Left ventricle myocardium inferior (tissue), 1 donor: ENCODE measurements at places on chromosomes 11 and 22. TPM values are rescaled to one million over a fixed set of nuclear protein-coding genes. Genes with fewer than 3 reads are reported as not detected.

DNA sequence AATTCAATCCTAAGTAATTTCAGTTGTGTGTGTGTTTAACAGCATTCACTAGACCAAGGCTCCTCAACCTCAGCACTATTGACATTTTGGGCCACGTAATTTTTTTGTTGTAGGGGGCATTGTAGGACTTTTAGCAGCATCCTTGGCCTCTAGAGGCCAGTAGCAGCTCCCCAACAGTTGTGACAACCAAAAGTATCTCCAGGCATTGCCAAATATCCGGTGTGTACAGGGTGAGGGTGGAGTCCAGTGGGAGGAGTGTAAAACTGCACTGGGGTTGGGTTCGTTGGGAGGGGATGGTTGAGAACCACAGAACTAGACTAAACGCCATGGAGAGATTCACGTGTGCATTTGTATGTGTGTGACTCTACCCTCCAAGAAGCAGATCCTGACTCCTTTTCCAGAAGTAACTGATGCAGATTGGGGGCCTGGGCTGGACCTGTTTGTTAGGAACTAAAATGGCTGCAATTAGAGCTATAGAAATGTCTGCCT is 5.9 kb upstream of the PHF21A start:
- no peak for DNase-seq

DNA sequence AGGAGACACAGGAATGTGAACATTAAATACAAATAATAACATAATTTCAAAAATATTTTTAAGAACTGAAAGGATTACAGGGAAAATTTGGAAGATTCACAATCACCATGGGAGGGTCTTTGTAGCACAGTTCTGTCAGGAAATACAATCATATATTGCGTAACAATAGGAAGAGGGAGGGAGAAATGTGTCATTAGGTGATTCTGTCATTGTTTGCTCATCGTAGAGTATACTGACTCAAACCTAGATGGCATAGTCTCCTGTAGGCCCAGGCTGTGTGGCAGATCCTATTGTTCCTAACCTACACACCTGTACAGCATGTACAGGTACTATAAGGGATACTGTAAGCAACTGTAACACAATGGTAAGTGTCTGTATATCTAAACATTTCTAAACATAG is 330.4 kb downstream of the BRD1 start:
- no peak for DNase-seq

GRCh38 chr11:63532799-63533475 is 3.7 kb upstream of the PLAAT4 start:
- DNase-seq, result no peak

DNA sequence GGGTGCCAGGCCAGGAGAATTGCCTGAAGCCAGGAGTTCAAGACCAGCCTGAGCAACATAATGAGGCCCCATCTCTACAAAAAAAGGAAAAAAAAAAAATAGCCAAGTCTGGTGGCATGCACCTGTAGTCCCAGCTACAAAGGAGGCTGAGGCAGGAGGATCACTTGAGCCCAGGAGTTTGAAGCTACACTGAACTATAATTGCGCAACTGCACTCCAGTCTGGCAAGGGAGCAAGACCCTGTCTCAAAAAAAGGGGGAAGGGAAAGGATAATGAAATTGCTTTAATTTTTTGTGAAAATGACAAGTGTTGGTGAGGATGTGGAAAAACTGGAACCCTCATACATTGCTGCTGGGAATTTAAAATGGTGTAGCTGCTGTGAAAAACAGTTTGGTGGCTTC is 19.2 kb downstream of the STK33 start:
- DNase-seq, result no peak

DNA sequence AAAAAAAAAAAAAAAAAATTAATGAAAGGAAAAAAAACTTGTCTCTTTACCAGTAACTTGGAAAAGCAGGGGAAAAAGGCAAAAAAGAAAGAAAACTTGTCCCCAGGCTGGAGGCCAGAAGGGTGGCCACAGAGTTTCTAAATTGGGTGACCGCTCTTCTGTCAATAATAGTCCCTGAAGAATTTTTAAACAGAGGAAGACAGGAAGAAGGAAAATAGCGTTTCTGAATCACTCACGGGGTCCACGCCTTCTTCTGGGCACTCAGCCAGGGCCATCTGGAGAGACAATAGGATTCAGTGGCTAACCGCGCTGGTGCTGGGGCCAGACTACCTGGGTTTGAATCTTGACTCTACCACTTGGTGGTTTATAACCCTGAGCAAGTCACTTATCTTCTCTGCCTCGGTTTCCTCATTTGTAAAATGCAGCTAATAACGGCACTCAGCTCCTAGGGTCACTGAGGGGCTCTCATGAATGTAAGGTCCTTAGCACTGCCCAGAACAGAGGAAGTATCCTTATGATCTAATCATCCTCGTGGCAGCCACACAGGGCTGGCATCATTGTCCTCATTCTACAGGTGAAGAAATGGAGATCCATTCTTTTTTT is 7.0 kb downstream of the C11orf86 start:
- peak; percentile 89 for DNase-seq

DNA sequence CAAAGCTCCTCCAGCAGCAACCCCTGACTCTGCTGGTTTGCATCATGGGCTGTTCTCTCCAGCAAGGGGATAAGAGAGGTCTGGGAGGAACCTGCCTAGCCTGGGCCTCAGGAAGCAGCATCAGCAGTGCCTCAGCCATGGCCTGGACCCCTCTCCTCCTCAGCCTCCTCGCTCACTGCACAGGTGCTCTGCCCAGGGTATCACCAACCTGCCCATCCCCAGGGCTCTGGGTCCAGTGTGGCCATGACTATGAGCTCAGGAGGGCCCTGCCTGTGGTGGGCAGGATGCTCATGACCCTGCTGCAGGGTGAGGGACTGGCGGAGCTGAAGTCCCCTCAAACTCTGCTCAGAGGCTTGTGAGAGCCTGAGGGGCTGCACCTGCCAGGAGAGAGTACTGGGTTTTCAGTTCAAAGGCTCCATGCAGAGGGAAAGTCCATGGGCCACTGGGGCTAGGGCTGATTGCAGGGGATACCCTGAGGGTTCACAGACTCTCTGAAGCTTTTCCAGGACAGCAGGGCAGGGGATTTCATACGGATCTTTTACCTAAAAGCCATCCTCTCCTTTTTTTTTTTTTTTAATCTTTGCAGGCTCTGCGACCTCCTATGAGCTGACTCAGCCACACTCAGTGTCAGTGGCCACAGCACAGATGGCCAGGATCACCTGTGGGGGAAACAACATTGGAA is 115.8 kb upstream of the IGLL5 start:
- DNase-seq, result no peak

DNA sequence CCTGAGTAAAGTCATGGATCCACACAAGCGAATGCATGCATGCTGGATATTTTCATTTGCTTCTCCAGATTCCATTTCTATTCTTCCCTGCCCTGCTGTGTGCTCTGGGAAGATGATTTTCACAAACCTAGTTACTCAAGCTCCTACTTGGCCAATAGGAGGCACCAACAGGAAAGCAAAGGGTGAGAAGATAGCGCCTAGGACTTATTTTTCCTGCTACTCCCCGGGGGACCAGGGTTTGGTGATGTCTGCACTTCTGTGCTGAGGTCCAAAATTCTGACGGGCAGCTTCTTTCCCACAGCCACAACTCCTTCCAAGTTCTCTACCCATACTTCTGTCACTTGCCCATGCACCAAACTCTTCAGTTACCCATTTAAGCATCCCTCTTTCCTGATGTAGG is 509.3 kb upstream of the TENM4 start:
- no peak for DNase-seq

The OR6A2 gene
- total RNA-seq, result not detected

The HOATZ gene
- not detected for total RNA-seq

The NPTXR gene
- total RNA-seq, result 23.3 TPM

The SPTBN2 gene
- total RNA-seq, result 0.77 TPM

The GATD1 gene
- total RNA-seq, result 26.2 TPM
